ENCODE measurements at places on chromosomes 11 and 22.

GRCh38 chr11:3080104-3080503 is 22.9 kb upstream of the CARS1 start:
- peak; percentile 50 for DNase-seq

- no peak for DNase-seq
Observed at GRCh38 chr11:115345361-115345760, 158.9 kb downstream of the CADM1 start.

GRCh38 chr11:94732617-94733281 is 35.4 kb upstream of the AMOTL1 start:
- peak; percentile 39 for DNase-seq

DNA sequence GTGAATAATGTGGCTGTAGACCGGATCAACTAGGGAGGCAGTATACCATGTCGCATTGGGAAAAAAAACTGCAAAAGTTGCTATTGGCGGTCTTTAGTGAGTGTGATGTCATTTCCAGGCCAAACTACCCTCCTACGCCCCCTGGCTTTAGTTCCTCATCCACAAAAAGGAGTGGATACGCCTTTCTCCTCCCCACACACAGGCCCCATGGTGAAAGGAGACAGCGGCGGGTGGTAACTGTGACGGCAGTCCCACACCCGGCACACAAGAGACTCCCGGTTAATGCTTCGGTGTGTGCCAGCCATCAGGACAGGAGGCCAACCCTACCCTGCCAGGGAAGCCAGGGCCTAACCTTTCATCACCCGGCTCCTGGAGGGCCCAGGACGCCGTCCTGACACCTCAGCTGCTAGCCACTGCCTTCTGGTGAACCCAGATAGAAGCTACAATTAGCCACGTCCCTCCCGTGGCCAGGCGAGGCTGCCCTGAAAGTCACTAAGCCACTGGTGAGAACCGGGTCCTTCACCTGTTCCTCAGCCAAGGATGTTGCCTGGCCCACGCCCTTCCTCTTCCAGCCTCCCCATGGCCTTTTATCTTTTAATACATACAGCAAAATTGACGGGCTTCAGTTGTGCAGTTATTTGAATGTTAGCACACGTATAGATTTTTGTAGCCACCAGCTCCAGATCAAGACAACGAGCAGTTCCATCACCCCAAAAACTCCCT is 10.8 kb downstream of the TP53I11 start:
- DNase-seq = no peak

Data from fibroblast of the aortic adventitia (primary cell).